T-helper 17 cell (primary cell): ENCODE measurements at places on chromosomes 7 and 10. TPM values are rescaled to one million over a fixed set of nuclear protein-coding genes. Genes with fewer than 3 reads are reported as not detected.

GRCh38 chr7:149409895-149410294, 51.0 kb downstream of the ZNF777 start:
- DNase-seq: no peak
- no peak overlapping the region for H3K27ac ChIP-seq
- no peak overlapping the region for H3K4me3 ChIP-seq
- no peaks in the 10 kb centered on the region for H3K36me3 ChIP-seq
- H3K27me3 ChIP-seq: peaks cover 42% of the 10 kb centered on the region
- H3K4me1 ChIP-seq: peaks cover 5% of the 10 kb centered on the region

GRCh38 chr7:123533929-123534382, 439 bp downstream of the IQUB start:
- no peaks in the 10 kb centered on the region for H3K36me3 ChIP-seq
- H3K4me1 ChIP-seq: peaks cover 17% of the 10 kb centered on the region
- H3K27ac ChIP-seq: peak overlapping the region; percentile 84
- peaks cover 14% of the 10 kb centered on the region for H3K27me3 ChIP-seq
- DNase-seq: no peak

GRCh38 chr10:105925045-105925785, 1239.3 kb downstream of the SORCS1 start:
- no peaks in the 10 kb centered on the region for H3K4me1 ChIP-seq
- no peaks in the 10 kb centered on the region for H3K27me3 ChIP-seq
- no peak overlapping the region for H3K27ac ChIP-seq
- H3K4me3 ChIP-seq: no peak overlapping the region
- no peak for DNase-seq
- no peaks in the 10 kb centered on the region for H3K36me3 ChIP-seq

The SCD gene
- 0.77 TPM for total RNA-seq

DNA sequence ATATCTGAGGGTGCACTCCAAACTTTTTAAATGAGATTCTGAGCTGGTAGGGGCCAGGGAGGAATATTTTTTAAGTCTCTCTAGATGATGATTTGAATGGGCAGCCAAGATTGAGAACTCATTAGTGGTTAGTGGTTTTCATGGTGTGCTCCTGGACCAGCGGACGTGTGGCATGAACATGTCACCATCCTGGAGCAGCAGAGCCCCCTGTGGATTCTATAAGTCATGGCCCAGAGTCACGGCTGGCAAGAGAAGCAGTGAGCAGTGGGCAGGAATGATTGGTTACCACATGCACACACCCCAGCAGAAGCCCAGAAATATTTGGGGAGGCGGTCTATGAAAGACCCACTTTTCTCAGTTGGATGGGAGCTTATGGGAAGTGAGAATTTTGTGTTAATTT, 21.2 kb upstream of the UCN3 start:
- no peak overlapping the region for H3K4me3 ChIP-seq
- DNase-seq: no peak
- peaks cover 8% of the 10 kb centered on the region for H3K27me3 ChIP-seq
- peaks cover 5% of the 10 kb centered on the region for H3K4me1 ChIP-seq
- no peaks in the 10 kb centered on the region for H3K36me3 ChIP-seq

DNA sequence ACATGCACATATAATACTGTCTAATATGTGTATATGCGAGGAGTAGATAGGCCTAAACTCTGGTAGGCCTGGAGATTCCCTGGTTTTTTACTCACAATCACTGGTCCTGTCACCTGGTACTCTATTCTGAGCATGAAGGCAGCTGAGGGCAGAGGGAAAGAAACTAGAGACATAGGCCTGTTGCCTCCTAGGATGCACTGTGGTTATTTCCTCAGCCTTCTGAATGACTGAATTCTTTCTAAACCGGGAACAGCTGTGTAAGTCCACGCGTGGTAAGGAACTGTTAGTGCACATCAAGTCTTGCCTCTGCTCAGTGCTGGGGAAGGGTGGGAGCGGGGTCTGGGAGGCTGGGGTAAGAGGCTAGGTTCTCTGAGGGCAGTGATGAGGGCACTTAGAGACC, 7.7 kb downstream of the KAZALD1 start:
- H3K27ac ChIP-seq: no peak overlapping the region
- H3K4me1 ChIP-seq: peaks cover 18% of the 10 kb centered on the region
- H3K4me3 ChIP-seq: no peak overlapping the region

GRCh38 chr7:139340037-139340807, 915 bp upstream of the FMC1 start:
- DNase-seq: peak; percentile 91
- peak overlapping the region; percentile 77 for H3K4me3 ChIP-seq
- no peaks in the 10 kb centered on the region for H3K36me3 ChIP-seq
- H3K27me3 ChIP-seq: no peaks in the 10 kb centered on the region
- peaks cover 19% of the 10 kb centered on the region for H3K4me1 ChIP-seq

DNA sequence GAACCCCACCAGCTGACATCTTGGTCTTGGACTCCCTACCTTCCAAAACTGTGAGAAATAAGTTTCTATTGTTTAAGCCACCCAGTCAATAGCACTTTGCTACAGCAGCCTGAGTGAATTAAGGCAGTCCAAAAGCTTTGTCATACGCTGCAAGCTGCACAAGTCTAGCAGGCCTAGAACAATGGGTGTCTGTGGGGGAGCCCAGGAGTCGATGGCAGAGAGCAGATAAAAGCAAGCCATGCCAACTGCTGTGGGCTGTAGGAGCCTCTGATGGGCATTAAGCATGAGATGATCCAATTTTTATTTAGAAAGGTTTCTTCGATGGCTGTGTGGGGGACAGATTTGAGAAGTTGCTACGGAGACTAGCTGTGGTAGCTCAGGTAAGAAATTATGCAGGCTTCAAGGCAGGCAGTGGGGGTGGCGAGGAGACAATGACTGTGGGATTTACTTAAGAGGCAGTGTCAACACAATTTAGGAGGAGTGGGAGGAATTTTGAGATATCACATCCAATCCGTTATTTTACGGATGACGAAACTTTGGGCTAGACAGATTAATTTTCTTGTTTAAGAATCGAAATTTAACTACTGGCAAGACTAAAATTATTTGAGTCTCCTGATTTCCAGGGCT, 110.4 kb downstream of the NRCAM start:
- no peak for DNase-seq
- H3K27ac ChIP-seq: no peak overlapping the region
- H3K4me1 ChIP-seq: no peaks in the 10 kb centered on the region
- H3K36me3 ChIP-seq: no peaks in the 10 kb centered on the region

The CYP3A4 gene
- not detected for total RNA-seq

- H3K36me3 ChIP-seq: no peaks in the 10 kb centered on the region
- H3K4me3 ChIP-seq: no peak overlapping the region
- no peak overlapping the region for H3K27ac ChIP-seq
- peaks cover 23% of the 10 kb centered on the region for H3K27me3 ChIP-seq
- H3K4me1 ChIP-seq: no peaks in the 10 kb centered on the region
Observed at GRCh38 chr10:124213899-124214510, 120.6 kb upstream of the CHST15 start.

GRCh38 chr7:69739190-69739589, 140.9 kb downstream of the AUTS2 start:
- H3K36me3 ChIP-seq: no peaks in the 10 kb centered on the region
- peaks cover 2% of the 10 kb centered on the region for H3K4me1 ChIP-seq
- peaks cover 12% of the 10 kb centered on the region for H3K27me3 ChIP-seq
- H3K27ac ChIP-seq: no peak overlapping the region
- no peak for DNase-seq

The NCF1 gene
- total RNA-seq: 1.1 TPM

The FOXI2 gene
- not detected for total RNA-seq

The FBXL13 gene
- total RNA-seq: 1.4 TPM

DNA sequence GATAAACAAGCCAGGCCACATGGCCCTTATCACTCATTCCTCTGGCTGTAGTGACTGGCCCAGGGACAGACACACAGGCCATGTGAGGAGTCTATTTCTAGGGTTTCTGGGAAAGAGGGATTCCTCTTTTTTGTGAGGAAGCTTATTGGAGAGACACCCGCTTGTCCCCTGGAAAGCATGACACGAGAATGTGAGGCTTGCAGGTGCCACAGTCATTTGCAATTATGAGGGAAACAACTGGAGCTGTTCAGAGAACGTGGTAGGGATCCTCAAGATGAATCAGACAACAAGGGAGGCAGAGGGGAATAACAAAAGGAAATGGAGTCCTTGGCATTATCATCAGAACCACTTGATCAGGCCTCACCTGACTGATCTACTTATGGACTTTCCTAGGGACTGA, 64.5 kb downstream of the ADCYAP1R1 start:
- H3K27ac ChIP-seq: no peak overlapping the region
- DNase-seq: no peak
- no peaks in the 10 kb centered on the region for H3K4me1 ChIP-seq
- no peak overlapping the region for H3K4me3 ChIP-seq
- H3K27me3 ChIP-seq: peaks cover 25% of the 10 kb centered on the region

DNA sequence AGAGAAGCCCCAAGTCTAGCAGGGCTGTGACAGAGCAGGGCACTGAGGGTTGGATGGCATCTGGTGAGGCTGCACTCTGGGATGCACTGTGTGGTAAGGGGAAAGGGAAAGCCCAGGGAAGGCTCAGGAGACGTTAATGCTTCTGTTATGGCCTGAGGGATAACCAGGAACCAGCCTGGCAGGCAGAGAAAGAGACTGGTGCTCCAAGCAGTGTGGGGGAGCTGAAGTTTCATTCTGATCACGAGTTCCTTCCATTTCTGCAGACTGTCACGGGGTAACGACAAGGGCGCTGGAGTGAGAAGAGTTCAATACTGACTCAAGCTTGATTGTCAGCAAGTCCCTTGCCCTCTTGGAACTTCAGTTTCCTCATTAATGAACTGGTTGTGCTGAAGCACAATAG, 730.9 kb downstream of the GRID1 start:
- no peak overlapping the region for H3K27ac ChIP-seq
- H3K4me3 ChIP-seq: no peak overlapping the region
- H3K4me1 ChIP-seq: peaks cover 2% of the 10 kb centered on the region

The VWC2 gene
- total RNA-seq: not detected
